ENCODE measurements at places on chromosomes 1 and 21. TPM values are rescaled to one million over a fixed set of nuclear protein-coding genes. Genes with fewer than 3 reads are reported as not detected.

SPRR1A gene
- not detected for total RNA-seq

MYOG gene
- not detected for total RNA-seq

LMOD1 gene
- 1.4 TPM for total RNA-seq

NUP210L gene
- total RNA-seq = 0.86 TPM

B4GALT2 gene
- 96.3 TPM for total RNA-seq

PYHIN1 gene
- not detected for total RNA-seq

SLC35F3 gene
- total RNA-seq = not detected

HES3 gene
- total RNA-seq = not detected

TLCD4 gene
- 4.4 TPM for total RNA-seq

TFAP2E gene
- total RNA-seq = 0.65 TPM

ADORA1 gene
- 15.8 TPM for total RNA-seq

TPM3 gene
- total RNA-seq = 483 TPM
